ENCODE measurements at places on chromosomes 2 and 18.

DNA sequence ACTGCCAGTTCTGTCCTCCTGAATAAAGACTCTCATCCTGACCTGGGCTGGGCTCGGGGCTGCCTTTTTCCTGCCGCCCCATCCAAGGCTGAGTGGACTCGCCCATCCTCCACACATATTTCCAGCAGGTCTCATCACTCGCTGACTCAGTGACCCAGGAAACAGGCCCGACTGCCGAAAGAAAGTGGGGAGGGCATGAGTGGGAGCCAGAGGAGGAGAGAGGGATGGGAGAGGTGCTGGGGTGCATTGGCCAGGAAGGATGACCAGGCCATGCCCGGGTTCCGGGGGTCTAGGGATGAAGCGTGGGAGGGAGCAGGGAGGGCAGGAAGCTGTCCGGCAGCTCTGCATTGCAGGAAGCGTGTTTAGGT lies 66.7 kb downstream of the TWIST2 start:
- no peak for DNase-seq

GRCh38 chr18:57921708-57922107 lies 118.6 kb upstream of the ATP8B1 start:
- no peak for DNase-seq

- no peak for DNase-seq
These were observed at the start of gene CRYGB for GRCh38 chr2:208146006-208146405. Gene CRYGB (minus strand): TSS chr2:208146158. CDS start chr2:208146120, 38 bp downstream.

- no peak for DNase-seq
These were observed 253.2 kb upstream of the EPC2 start for GRCh38 chr2:148391324-148391723.

GRCh38 chr18:3782901-3783300 lies 332.9 kb downstream of the TGIF1 start:
- no peak for DNase-seq

- no peak for DNase-seq
These were observed 16.2 kb downstream of the ATF2 start for GRCh38 chr2:175151791-175152190.

- no peak for DNase-seq
These were observed 123.8 kb downstream of the CYP26B1 start for GRCh38 chr2:72023678-72024390.

GRCh38 chr2:44136252-44136651 lies 32.4 kb upstream of the PPM1B start:
- no peak for DNase-seq

GRCh38 chr18:50115095-50115494 lies 79.9 kb downstream of the MYO5B start:
- DNase-seq: no peak

DNA sequence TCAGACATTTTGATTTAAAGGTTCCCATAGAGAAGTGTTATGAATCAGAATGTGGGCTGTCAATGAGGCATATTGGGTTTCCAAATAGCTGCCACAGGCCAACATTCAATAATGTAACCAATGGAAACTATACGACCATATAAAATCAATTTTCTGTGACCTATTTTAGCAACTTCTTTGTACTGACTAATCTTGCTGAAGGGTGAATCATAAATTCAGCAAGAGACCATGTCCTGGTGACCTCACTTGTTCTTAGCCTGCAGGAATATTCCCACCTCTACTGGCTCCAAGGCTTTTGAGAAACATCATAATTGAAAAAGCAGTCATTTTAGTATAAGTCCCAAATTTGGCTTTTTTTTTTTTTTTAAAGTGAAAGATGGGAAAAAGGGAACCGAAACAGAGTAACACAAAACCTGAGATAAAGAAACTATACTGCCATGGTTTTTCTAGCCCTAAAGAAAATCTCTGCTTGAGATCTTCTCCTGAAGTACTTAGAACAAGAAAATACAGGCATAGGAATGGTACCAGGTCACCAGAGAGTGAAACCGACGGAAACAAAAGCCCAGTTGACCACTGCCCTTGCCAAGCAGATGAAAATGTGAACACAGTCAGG lies 32.1 kb downstream of the PLEKHM3 start:
- no peak for DNase-seq

- peak; percentile 57 for DNase-seq
These were observed 12.3 kb downstream of the CEP192 start for GRCh38 chr18:13003466-13003896.

GRCh38 chr2:34652636-34653035 lies 1053.5 kb upstream of the FAM98A start:
- no peak for DNase-seq

DNA sequence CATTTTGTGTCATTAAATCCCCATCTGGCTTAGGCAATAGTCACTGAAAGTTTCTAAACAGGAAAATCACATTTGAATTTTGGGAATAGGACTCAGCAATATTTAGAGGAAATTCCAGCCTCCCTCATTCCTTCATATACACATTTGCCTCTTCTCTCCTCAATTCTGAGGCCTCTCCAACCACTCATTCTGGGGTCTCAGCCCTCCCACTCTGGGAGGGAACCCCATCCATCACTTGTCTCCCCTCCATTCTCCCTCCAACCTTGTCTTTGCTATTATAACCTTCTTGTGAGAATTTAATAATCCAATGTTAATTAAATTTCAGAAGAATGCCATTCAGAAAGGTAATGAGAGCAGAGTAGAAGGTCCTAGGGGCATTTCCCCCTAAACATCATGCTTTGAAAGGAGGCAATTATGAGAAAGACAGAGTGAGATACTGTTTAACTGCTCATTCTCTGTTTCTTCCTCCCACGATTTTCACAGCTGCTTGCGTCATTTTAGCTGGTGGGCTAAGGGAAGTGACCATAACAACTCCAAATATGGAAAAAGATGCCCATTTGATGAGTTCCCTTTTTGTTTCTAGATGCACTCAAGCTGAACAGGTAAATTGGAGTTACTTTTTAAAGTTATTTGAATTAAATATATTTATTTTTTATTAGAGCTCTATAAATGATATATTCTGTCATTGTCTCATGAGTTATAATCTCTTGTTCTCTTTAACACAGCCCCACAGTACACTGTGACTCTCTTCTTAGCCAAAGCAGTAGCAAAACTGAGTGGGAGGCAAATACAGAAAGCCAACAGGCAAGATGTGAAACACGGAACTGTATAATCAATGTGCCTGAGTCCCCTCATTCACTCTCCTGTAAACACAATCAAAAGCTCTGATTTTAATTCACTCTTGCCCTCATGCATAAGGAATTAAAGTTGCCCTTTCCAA lies 135.1 kb downstream of the DLGAP1 start:
- no peak for DNase-seq

DNA sequence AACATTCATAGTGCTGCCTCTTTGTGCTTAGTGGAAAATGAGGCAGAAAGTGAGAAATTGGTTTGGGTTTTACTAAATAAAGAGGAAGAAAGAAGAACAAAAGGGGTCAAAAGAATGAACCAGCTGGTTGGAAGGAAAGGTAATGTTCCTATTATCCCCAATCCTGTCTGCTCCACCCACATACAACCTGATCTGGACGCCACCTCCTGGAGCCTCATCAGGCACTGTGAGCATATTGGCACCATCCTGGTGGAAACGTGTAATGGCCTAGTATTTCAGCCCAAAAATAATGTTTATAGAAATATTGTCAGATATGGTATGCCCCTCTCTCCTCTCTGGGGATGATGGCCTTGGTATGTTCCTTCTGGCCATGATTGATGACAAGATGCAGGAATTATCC lies 35.6 kb upstream of the ASNSD1 start:
- no peak for DNase-seq

DNA sequence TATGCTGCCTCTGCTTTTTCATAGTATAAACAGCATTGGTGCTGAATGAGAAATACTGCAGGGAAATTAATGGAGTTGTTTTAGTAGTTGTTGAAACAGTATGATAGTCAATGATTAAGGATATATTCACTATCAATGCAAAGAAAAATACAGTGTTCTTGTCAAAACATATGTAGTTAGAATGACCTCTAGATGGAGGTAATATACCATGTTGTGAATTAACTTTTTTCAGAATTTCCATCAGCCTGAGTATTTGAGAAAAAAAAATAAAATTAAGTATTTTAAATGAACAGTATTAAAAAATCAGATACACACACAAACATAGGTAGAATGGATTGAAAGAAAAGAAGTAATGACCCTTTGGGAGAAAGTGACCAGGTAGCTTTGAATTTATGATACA lies 59.5 kb downstream of the RMDN2 start:
- no peak for DNase-seq

DNA sequence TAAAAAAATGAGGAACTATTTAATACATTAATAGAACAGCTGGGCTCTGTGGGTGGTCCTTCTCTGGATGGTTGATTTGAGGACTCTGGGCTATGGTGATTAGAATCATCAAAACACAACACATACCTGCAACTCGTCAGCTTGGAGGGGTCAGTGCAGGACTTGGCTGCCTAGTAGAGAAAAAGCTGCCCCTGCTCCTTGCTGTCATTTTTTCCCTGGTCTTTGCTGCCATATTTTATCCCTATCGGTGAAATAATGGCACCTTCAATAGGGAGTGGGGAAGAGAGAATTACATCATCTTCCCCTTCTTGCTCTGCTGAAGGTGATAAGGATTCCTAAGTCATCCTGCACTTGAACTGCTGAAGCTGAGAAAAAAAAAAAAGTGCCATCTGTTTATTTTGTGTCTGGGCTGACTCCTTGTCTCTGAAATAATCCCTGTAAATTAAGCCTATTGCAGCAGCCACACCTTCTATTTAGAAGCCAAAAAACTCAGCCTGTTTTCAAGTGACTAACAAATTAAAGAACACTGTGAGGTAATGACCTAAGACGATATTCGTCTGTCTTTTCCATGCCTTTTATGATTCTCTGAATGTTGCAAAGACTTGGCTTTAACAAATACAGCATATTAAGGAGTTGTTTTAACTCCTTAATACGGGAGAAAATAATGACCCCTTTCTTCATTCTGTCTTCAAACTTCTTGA lies 89.3 kb downstream of the ACVR1 start:
- DNase-seq: no peak

GRCh38 chr2:232139171-232139594 lies 177.7 kb downstream of the DIS3L2 start:
- DNase-seq: no peak

- DNase-seq: no peak
These were observed 81.3 kb downstream of the FAM210A start for GRCh38 chr18:13645093-13645492.

DNA sequence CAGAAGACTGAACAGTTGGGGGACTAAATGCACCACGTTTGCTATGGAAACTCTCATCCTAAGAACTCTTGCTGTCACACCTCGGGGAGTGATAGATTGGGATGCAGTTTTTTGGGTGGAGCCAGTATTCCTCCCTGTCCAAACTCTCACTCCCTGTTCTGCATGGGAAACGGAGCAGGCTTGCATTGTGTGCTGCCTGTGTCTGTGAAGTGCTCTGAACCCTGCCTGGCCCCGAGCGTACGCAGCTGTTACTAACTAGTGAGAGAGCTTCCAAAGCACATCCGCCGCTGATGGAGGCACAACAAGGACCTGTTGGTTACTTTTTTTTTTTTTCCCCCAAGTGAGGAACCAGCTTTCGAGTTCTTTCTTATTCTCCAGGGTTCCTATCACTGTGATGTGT lies 195.5 kb downstream of the ANAPC1 start:
- no peak for DNase-seq

GRCh38 chr2:10490806-10491291 lies 42.7 kb upstream of the ODC1 start:
- no peak for DNase-seq
